NCI-H69 (cell line): ENCODE measurements at places on chromosomes 2 and 18.

- peak; percentile 28 for DNase-seq
These were observed 83.3 kb downstream of the ZCCHC2 start for GRCh38 chr18:62606106-62606505.

DNA sequence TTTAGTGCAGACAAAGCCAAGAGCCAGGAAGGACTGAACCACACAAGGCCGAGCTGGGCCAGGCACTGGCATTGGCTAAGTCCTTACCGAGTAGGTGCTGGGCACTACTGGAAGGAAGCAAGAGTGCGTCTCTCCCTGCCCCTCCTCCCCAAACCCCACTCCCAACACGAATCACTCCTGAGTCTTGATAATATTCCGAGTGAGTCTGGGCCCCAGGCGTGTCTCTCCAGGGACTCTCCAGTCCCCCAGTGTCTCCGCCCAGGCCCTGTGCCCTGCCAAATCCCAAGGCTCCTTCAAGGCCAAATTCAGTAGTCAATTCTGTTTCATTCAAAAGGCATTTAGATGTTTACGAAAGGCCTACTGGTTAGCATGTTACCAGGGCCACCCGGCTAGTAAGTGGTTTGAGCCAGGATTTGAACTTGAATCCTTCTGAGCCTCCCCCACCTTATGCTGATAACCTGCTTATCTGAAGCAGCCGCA is 82.8 kb downstream of the GLI2 start:
- no peak for DNase-seq

DNA sequence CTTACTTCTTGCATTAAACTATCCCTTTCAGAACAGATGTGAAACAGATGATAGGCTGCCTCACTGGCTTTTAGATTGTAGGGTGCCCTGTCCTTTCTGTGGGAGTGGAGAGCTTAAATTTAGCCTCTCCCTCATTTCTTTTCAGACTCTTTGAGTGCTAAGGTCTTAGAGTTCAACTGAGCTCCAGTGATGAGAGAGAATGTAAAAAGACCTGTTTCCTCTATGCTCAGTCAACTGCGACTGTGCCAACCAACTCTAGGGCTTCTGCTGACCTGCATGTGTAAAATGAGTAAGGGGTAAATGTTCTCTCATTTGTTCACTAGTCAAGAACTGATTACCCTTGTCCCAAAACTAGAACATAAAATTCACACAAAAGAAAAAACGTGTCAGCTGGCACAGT is 104.8 kb upstream of the TGFA start:
- no peak for DNase-seq

- no peak for DNase-seq
These were observed 28.4 kb upstream of the ARMC9 start for GRCh38 chr2:231170055-231170454.

DNA sequence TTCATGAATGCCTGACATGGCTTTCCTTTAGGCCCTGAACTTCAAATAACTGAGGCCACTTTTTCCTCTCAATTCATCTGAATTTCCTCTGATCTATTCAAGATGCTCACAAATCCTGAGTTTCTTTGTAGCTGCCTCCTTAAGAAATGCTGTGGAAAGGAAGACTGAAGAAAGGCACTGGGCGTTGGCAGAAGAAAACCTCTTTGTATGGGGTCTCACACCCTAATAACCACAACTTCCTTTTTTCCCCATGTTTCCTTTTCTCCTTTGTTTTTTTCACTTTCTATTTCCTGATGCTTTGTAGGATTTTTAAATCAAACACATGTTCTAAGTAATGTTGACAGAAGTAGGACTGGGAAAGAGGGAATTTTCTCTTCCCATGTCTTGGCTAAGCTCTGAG is 447.4 kb downstream of the CMPK2 start:
- no peak for DNase-seq

- DNase-seq = no peak
These were observed 46.4 kb downstream of the STK25 start for GRCh38 chr2:241461693-241462677.

- peak; percentile 79 for DNase-seq
These were observed 37.6 kb downstream of the C18orf63 start for GRCh38 chr18:74353169-74353775.

GRCh38 chr2:173151671-173152401 is 76.2 kb downstream of the MAP3K20 start:
- DNase-seq = peak; percentile 2

- DNase-seq = no peak
These were observed 76.0 kb downstream of the UXS1 start for GRCh38 chr2:106117882-106118684.

DNA sequence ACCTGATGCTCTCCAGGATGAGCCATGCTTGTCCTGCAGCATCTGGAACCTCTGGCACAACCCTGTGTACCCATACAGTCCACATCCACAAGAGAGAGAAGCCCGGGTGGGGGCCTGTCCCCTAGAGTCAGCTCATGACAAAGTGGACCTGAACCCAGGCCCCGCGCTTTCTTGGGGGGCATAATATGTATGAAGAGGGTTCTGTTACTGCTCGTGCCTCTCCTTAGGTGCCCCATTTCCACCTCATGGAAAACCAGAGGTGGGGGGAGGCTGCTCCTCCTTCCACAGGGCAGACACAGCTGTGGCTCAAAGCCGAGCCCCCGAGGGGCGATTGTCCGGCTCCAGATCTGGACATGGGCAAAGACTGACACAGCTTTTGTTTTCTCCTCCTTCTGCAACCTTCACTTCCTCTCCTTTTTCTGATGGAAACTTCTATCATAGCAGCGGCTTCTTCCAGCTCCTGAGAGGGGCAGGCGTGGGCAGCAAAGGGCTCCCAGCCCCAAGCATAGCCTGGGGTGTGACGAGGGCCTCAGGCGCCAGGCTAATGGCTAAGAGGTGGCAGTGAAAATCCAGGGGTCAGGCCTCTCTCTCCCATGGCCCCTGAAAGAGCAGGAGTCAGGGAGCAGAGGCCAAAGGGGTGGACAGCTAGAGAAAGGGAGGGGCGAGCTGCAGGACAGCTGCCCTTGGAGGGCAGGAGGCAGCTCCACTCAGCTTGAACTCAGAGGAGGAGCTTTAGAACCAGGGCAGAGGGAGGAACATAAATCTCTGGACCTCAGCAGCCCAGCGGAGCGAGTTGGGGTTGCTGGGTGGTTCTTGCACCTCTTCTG is 155.5 kb downstream of the ZFP36L2 start:
- no peak for DNase-seq

DNA sequence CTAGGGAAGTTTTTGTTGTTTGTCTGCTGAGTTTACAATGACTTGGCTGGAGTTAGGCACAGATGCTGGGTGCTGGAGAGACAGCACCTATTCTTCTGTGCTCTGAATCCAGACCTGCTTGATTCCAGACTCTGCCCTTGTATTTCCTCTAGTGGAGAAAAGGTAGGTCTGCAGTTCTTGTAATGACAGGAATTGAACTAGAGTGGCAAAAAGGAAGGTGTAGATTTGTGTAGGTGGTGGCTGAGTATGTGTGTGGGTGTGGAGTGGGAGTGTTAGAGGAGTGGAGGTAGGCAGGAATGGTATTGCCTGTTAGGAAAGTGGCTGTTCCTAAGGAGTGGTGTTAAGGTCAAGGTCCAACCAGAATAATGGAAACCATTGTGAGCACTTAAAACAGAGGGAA is 71.9 kb upstream of the LYPD6 start:
- DNase-seq = no peak

GRCh38 chr2:21281791-21282514 is 158.2 kb downstream of the TDRD15 start:
- DNase-seq = no peak

DNA sequence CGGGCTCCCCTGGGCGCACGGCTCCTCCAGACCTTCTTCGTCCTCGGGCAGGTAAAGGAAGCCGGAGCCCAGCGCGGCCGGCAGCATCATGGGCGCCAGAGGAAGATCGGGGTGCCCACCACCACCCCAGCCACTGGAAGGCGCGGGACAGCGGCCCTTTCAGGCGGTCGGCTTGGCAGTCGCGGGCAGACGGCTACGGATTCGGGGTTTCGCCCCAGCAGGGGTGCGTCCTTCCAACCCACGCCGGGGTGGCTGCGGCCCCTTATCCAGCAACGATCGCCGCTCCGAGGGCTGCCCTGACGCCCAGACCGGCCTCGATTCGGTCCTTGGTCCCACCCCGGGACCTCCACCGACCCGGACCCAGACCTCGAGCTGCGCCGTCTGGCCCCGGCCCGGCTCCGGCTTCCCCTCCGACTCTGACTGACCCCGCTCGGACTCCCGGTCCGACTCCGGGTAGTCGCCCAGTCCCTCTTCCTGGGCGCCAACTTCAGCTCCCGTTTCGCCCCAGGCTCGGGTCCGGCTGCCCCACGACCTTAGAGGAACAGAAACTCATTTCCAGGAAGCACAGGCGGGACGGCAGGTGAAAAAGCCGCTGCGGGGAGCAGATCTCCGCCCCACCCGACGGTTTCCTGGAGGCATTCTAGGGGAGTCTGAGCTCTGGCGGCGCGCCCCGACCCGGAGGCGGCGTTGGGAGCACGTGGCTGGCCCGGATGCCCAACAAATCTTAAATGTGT is 30.2 kb upstream of the SSB start:
- no peak for DNase-seq
